ENCODE measurements at places on chromosomes 4 and X.

DNA sequence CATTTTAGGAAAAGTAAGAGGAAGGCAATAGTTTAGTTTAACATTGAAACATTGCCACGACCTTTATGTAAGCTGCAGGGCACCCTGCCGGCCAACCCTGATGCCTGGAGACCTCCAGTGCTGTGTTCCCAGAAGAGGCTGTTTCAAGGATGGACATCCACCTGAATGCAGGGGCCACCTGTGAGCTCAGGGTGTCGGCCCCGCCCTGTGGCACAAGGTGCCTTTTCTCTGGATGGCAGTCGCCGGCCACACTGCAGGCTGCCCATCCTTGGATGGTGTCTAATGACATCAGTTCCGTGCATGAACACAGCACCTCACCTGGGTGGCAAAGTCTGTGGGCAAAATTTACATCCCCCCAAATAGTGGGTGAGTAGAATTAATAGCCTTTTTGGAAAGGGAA lies 180.0 kb downstream of the AFAP1 start:
- no peak for DNase-seq

- no peak for DNase-seq
Measured at GRCh38 chrX:69493766-69494165, 10.4 kb upstream of the NALF2 start.

DNA sequence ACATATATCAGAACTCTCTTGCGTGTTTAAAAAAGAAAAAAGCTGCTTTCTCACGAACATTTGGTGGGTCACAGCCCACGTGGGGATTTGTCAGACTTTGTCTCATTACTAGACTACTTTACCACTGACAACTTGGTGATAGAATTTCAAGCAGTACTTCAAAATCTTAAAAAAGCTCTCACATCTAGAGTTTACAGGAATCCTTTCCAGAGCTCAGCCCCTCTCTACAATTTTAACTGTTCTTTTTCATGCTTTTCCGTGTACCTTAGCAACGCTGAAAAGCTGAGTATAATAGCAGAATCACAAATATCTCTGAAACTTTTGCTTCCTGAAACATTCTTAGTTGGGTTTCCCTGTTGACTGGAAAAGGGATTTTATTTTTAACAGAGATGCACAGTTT lies 50.2 kb downstream of the SMAD1 start:
- DNase-seq, result no peak

DNA sequence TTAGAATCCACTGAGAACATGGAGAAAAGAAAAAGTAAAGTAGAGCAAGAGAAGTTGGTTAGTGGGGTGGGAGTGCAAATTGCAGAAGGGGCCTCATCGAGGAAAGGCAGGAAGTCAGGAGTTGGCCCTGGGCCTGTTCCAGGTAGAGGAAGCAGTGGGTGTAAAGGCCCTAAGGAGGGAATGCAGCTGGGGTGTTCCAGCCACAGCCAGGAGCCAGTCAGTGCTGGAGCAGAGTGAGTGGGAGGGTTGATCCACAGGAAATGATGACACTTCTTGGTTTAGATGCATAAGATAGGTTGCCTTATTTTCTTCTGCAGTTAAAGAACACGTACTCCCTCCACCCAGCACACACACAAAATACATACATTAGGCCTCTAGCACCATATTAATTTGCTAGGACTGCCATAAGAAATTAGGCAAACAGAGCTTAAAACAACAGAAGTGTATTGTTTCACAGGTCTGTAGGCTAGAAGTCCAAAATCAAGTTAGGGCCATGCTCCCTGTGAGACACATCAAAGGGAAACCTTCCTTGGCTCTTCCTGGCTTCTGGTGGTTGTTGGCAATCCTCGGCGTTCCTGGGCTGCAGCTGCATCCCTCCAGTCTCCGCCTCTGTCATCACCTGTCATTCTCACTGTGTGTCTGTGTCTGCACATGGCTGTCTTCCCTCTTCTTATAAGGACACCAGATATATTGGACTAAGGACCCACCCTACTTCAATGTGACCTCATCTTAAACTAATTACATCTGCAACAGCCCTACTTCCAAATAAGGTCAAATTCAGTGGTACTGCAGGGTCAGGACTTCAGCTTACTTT lies 205.9 kb downstream of the AASDH start:
- DNase-seq, result no peak

DNA sequence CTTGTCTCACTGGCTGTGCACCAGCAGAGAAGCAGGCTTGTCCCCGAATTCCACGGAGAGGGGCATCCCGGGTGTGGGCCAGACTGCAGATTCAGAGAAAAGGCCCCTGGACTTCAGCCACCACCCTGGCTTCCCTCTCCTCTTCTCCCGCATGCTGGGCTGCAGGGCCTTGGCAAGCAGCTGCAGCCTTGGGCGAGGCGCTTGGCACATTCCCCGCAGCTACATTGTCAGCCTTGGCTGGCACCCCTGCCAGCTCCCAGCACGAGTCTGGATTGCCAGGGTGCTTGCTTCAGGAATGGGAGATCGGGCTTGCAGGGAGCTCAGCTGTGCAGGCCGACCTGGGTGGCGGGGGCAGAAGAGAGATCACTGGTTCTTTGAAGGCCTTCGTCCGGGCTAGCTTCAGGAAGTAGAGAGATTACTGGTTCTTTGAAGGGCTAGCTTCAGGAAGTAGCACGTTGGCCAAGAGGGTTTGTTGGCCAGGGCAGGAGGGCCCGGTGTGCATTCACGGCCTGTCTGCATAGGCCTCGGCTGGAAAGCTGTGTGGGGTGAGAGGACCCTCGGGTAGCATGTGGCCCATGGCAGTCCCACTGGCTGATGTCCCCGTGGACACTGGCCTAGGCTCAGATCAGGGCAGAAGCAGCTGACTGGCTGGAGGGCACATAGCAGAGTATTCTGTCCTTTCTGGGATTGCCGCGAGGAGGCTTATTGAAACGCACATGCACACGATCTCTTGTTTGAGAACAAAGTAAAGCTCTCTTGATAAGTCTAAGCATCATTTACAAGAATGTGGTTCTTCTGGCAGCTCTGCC lies 2.7 kb downstream of the ABCD1 start:
- no peak for DNase-seq

- peak; percentile 33 for DNase-seq
Measured at GRCh38 chr4:153151535-153152455, 52.4 kb upstream of the TRIM2 start.

- no peak for DNase-seq
Measured at GRCh38 chr4:5134620-5135019, 83.3 kb downstream of the STK32B start.

GRCh38 chrX:118975831-118976598 lies 1.6 kb downstream of the LONRF3 start:
- peak; percentile 82 for DNase-seq

- DNase-seq, result no peak
Measured at GRCh38 chr4:84258905-84259830, 239.9 kb downstream of the NKX6-1 start.

DNA sequence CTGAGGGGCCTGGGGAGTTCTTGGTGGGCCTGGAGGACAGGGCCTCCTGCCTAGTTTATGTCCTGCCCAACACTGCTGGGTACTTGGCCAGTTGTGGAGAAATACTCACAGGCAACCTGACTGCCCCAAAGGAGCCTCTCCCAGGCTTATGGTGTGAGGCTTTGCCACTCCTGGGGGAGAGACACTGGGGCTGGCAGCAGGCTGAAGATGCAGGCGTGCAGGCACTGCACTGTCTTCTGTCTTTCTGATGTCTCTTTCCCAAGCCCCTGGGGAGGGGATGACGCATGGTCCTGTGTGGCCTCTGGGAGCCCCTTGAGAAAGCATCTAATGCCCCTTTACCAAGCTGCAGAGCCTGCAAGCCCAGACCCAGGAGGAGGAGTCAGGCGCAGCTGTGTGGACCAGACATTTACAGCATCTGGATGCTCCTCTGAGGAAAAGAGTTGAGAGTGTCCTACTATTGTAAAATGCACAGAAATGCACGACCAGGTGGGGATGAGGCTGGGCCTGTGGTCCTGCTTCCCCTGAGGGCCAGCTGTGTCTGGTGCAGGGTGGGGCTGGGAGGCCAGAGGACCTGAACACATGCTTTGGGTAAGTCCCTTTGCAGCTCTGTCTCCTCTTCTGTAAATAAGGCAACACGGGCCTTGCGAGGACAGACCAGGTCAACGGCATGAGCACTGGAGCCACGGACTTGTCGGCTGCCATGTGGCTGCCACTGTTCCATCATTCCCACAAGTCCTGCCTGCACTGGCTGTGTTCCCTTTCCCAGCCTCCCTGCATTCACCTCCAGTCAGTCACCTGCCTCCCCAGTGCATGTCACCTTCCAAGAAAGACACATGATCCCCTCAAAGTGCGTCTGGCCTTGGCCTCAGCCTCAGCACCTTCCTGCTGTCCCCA lies 8.4 kb downstream of the TMEM271 start:
- no peak for DNase-seq

- DNase-seq, result no peak
Measured at GRCh38 chrX:1853916-1854315, 239.1 kb downstream of the ASMT start.

DNA sequence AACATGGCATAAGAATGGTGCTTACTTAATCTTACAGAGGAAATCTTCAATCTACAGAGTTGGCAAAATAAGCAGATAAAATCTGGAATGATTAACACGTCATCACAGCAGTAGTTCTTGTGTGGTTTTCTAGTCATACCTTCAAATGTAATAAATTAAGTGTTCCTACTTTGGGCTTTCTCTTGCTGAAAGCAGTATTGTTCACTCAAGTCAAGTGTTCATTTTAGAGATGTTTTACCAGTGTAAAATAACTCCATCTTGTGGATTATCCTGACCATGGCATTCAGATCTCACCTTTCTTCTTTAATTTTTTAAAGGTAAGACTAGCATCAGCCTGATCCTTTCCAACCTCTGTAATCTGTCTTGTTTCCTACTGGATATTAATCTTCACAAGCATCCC lies 72.9 kb downstream of the ADAMTS3 start:
- DNase-seq, result no peak

- no peak for DNase-seq
Measured at GRCh38 chr4:113103556-113103955, 54.1 kb downstream of the ANK2 start.

- DNase-seq, result no peak
Measured at GRCh38 chr4:139828966-139829664, 163.5 kb downstream of the MGST2 start.

- no peak for DNase-seq
Measured at GRCh38 chrX:38879631-38880220, 78.5 kb downstream of the MID1IP1 start.

GRCh38 chr4:78226279-78226678 lies 169.2 kb downstream of the FRAS1 start:
- DNase-seq, result no peak

DNA sequence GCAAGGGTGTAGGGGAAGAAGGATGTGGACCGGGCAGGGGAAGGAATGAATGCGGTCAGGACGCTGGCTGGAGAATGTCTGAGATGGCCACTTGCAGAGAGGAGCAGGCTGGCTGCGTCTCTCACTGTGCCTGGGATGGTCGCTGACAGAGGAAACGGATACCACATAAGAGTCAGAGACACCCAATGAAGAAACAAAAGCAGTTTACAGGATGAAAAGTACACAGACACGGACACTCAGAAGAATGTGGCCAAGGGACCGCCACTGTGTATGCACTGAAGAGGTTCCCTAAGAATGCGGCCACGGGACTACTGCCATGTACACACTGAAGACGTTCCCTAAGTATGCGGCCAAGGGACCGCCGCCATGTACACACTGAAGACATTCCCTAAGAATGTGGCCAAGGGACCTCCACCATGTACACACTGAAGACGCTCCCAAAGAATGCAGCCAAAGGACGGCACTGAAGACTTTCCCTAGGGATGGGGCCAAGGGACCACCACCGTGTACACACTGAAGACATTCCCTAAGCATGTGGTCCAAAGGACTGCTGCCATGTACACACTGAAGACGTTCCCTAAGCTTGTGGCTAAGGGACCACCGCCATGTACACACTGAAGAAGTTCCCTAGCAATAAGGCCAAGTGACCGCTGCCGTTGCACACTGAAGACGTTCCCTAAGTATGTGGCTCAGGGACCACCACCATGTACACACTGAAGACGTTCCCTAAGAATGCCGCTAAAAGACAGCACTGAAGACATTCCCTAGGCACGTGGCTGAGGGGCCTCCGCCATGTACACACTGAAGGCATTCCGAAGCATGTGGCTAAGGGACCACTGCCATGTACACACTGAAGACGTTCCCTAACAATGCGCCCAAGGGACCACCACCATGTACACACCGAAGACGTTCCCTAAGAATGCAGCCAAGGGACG lies 32.2 kb downstream of the DHRSX start:
- DNase-seq, result no peak

DNA sequence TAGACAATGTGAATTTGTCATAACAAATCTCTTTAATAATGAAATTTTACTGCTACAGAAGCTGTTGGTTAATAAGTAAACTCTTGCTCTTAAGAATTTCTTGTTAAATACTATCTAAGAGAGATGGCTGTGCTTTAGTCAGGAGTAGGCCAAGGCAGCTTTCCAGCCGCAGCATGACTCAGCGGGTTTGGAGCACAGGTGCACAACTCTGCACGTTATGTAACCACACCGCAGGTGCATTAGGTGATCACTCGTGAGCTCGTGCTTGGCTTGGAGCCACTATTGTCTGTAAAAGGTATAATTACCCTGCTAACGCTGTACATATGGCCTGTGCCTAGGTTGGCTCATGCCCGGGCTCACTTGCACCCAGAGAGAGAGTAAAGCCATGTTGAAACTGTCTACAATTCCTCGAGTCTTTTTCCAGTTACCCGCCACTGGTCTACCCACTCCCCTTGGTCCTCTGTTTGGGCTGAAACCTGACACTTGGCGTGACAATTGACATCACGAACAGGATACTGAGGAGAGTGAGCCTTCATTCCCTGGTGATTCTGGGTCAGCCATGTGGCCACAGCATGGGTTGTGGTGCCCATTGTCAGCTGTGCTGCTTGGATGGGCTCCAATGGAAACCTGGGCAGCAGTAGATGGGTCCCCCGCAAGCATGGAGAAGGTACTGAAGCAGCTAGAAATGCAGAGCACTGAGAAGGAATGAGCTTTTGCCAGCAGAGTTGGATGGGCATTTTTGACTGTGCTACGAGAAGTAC lies 18.4 kb upstream of the ANAPC4 start:
- no peak for DNase-seq

GRCh38 chr4:144975718-144976117 lies 122.3 kb downstream of the ANAPC10 start:
- no peak for DNase-seq

GRCh38 chr4:622071-622995 lies 3.0 kb upstream of the PDE6B start:
- no peak for DNase-seq

GRCh38 chr4:41722181-41722580 lies 26.3 kb downstream of the PHOX2B start:
- DNase-seq, result no peak

DNA sequence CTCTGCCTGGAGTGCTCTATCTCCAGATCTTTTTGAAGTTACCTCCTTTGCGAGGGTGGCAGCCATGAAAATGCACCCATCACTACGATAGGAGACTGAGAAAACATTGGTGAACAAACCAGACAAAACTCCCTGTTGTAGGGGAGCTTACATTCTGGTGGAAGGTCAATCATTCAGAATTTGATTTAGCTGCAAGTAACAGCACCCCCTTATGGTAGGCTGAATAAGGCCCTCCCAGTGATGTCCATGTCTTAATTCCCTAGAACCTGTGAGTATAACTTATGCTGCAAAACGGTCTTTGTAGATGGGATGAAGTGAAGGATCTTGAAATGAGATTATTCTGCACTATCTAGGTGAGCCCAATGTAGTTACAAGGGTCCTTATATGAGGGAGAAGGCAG lies 5.6 kb upstream of the TEC start:
- no peak for DNase-seq

- no peak for DNase-seq
Measured at GRCh38 chrX:54794028-54794427, 4.0 kb downstream of the ITIH6 start.
